ENCODE measurements at places on chromosomes 4 and X. TPM values are rescaled to one million over a fixed set of nuclear protein-coding genes. Genes with fewer than 3 reads are reported as not detected.

OPRPN gene
- not detected for total RNA-seq

RRAGB gene
- 19.3 TPM for total RNA-seq

ASB12 gene
- not detected for total RNA-seq

SPANXA2 gene
- not detected for total RNA-seq

TCEAL7 gene
- total RNA-seq: 0.26 TPM

ASB5 gene
- not detected for total RNA-seq

LAMP2 gene
- total RNA-seq: 147 TPM

ITIH6 gene
- not detected for total RNA-seq

MSN gene
- 255 TPM for total RNA-seq

TMEM31 gene
- total RNA-seq: not detected

DCAF8L2 gene
- total RNA-seq: not detected

KCNE5 gene
- total RNA-seq: 0.13 TPM

HAND2 gene
- total RNA-seq: not detected

PNMA5 gene
- total RNA-seq: not detected

ADRA2C gene
- total RNA-seq: under 0.01 TPM

GLRB gene
- total RNA-seq: 15.7 TPM

NDUFC1 gene
- total RNA-seq: 52.8 TPM

SMIM31 gene
- not detected for total RNA-seq

POU3F4 gene
- not detected for total RNA-seq

SSX4B gene
- not detected for total RNA-seq

Measured in dermis microvascular lymphatic vessel endothelial cell (primary cell).